ENCODE measurements at places on chromosomes 13 and 19.

- peak; percentile 77 for DNase-seq
Measured at GRCh38 chr19:44847144-44848035, 1.3 kb downstream of the NECTIN2 start.

DNA sequence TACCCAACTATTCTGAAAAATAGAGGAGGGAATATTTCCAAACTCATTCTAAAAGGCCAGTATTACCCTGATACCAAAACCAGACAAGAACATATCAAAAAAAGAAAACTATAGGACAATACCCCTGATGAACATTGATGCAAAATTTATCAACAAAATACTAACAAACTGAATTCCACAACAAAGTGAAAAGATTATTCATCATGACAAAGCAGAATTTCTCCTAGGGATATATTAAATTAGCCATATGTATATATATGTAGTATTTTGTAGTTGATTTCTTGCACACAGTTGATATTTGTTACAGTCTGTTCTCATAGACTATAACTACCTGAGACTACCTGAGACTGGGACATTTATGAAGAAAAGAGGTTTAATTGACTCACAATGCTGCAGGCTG is 495.0 kb upstream of the SPRY2 start:
- no peak for DNase-seq

GRCh38 chr13:91312324-91312723 is 35.2 kb upstream of the MIR17HG start:
- no peak for DNase-seq

- no peak for DNase-seq
Measured at GRCh38 chr13:28056970-28057712, 43.2 kb downstream of the FLT3 start.

- no peak for DNase-seq
Measured at GRCh38 chr13:22812793-22813192, 368.0 kb upstream of the SGCG start.

GRCh38 chr19:5967994-5968430 is 9.9 kb downstream of the RANBP3 start:
- peak; percentile 63 for DNase-seq

DNA sequence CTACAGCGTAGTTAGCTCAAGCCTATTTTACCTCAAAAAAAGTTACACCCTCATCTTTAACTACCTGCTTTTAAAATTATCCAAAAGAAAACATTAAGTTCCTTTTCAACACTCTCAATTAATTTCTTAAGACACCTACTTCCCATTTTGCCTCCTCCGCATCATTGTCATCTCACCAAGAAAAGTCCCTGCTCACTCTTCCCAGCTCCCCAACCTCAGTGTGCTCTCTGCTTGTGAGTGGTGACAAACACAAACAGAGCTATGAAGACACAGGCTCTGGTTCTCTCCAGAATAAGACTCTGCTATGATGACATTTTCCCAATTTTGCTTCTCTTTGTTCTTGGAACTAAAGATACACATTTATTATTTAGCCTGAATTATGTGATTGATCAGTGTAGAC is 385.1 kb upstream of the HTR2A start:
- no peak for DNase-seq

GRCh38 chr13:48680756-48681392 is 27.1 kb downstream of the CYSLTR2 start:
- DNase-seq = no peak

GRCh38 chr19:46972311-46972710 is 47.3 kb upstream of the NPAS1 start:
- DNase-seq = no peak

DNA sequence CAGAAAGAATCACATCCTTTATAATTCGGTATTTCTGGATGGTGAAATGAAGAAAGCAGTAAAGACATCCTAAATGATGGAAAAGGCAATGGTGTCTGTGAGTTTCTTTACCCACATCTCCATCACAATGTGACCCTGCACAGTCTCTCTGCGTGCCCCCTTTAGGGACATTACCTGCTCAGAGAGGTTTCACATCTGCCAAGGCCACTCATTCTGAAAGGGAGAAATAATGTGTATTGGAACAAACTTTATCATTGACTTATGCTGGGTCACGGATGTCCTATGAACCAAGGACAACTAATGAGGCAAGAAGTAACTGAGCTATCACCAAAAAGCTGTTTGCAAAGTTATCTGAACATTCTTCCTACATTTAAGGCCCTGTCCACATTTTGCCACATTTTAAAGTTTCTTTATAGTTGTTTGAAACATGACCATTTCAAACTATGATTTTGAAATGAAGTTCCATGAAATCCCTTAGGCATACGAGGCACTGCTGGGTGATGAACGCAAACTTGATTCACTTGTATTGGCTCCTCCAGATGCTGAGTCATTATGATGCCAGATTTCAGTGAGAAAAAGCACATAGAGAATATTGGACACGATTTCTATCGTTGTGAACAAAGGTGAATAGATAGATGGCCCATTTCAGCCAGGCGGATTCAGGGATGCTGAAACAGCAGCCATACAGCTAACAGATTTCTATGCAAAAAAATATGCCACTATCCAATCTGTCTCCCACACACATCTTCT is 63.5 kb upstream of the HMGB1 start:
- DNase-seq = no peak

DNA sequence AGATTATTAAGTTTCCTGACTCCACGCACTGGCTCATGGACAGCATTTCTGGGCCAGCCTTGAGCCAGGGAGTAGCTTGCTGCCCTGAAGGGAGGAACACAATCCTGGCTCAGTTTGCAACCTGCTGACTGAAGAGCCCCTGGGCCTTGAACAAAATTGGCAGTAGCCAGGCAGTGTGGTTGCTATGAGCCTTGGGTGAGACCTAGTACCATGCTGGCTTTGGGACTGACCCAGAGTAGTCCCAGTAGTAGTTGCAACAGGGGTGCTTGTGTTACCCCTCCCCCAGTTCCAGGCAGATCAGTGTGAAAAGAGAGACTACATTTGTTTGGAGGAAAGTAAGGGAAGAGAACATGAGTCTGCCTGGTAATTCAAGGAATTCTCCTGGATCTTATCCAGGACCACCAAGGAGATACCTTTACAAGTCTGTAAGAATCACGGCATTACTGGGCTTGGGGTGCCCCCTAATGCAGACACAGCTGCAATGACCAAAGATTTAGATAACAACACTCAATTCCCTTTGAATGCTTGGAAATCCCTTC is 22.0 kb downstream of the ITGBL1 start:
- DNase-seq = peak; percentile 84

DNA sequence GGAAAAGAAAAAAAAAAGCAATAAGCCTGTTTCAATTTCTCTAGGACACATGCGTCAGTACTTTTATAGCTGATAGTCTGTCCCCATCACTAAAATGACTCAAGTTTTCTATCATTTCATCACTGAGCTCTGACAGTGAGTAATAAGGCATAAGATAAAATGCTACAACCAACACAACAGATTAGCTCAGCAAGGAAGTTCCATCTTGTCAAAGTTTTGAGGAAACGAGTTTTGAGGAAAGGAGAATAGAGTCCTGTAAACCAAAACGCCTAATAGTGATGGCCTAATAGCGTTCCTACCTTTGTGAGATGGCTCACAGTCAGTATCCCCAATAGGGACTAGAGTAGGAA is 145.1 kb downstream of the LACC1 start:
- DNase-seq = no peak

DNA sequence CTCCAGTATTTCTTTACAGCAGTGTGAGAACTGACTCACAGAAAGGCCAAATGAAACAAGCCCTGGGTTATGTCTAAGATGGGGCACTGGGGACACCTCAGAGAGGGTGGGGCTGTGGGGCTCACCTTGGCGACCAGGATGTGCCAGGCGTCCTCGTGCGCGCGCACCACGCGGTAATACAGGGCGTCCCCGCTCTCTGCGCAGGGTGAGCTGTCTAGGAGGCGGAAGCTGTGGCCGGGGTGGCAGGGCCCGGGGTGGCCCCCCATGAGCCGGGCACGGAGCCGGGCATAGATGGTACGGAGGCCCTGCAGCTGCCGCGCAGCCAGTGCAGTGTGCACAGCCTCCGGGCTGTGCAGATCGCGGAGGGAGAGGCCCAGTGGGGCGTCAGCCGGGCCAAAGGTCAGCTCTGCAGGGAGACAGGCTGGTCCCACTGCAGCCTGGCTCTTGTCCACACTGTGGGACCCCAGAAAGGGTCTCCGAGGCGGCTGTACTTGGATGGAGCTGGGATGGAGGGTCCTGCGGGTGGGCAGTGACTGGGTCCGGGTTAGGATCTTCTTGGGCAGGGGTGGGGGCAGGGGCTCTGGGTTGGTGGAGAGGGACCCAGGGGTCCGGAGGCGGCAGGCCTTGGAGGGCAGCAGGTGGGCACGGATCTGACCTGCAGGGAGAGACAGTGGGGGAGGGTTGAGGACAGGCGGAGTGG is 3.4 kb downstream of the PEAK3 start:
- DNase-seq = no peak

DNA sequence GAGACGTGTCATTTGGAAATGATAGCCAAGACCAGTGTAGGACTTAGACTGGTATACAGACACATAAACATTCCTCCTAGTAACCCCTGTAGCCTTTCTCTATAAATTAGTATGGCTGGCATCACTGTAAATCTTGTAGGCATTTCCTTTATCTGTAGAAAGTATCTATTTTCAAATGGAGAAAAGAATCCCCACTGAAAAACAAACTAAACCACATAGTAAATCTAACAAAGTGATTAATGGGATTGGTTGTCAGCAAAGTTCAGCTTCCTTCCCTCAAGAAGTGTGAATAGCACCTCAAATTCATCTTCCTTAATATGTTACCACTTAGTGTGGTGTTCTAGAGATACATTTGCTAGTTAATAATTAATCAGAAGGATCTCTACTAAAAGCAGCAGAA is 119.4 kb upstream of the NBEA start:
- DNase-seq = no peak

DNA sequence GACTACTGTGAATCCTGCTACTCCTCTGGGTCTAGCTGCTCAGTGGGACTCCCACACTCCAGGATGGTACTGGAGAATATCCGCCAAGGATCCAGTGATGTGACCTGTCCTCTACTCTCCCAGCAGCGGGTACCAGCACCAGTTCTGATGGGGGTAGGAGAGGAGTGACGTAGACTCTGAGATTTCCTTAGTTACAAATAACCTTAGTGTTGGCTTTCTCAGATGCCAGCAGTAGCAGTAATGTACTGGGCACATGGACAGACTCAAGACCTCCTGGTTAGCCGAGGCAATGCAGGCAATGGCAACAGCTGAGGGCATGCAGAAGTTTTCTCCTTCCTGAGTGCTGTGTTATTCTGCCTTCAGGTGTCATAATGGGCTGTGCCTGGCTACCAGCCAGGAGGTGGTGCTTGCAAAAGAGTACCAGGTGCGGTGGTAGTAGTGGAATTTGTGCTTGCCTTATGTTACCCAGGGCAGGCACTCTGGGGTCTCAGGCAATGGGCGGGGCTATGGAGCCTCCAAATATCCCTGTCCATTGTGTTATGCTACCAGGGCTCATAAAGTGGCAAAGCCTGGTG is 105.3 kb upstream of the KLF5 start:
- no peak for DNase-seq

Measured in WERI-Rb-1 (cell line).